Stimulated activated CD8-positive, alpha-beta memory T cell treated with anti-CD3 and anti-CD28 coated beads, Interleukin-7, amount 100 ng/mL, for 24 hours (primary cell): ENCODE measurements at places on chromosomes 2 and 18.

GRCh38 chr2:127454595-127455565 is 36.7 kb downstream of the PROC start:
- DNase-seq: no peak

DNA sequence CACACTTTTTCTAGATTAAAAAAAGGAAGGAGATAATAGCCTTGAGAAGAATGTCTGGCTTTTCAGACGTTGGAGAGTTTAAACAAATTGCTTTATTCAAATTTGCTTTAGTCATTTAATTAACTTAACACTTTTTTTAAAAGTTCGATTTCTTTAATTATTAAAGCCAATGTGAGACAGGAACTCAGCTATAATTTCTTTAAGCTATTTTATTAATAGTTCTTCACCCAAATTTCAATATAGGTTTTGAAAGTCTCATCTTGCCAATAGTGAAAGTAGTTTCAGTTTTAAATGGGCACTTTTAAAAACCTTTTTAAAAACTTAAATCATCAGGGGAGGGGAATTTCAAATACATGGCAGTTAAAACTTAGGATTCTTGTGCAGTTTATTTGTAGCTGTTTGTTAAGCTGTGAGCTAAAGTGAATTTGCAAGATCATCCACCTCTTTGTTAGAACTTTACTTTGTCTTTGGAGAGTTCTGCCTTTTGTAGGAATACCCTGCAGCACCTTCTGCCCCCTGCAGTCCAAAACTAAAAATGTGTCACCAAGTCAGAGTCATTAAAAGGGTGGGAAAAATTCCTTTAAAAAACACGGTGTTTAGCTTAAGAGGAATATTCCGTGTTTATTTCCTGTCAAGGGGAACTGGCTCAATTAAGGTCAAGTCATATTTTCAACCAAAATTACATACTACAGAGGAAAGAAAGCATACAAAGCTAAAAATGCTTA is 4.6 kb downstream of the TGIF1 start:
- DNase-seq: no peak

GRCh38 chr2:157466764-157467163 is 22.9 kb upstream of the CYTIP start:
- no peak for DNase-seq

DNA sequence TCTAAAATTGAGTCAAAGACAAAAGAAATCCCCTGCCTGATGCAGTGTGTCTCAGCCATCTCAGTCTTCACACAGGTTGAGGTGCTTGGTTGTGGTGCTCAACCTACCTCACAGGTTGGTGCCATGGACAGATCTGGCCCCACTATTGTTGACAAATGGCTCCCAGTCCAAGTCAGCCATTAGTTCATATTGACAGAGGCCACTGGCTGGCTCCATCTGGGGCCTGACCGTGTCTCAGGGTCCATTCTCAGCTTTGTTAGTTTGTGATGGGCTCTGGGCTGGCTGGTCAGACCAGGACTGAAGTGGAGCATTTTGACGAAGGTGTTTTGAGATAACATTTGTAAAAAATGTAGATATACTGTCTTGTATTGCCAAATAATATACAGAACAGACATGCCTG is 36.9 kb downstream of the MRPL33 start:
- no peak for DNase-seq

GRCh38 chr2:74573747-74574562 is 19.4 kb downstream of the DOK1 start:
- no peak for DNase-seq
